GDM1 (cell line): ENCODE measurements at places on chromosomes 13 and 19.

GRCh38 chr13:45895881-45896280 is 44.3 kb upstream of the SIAH3 start:
- no peak for DNase-seq

DNA sequence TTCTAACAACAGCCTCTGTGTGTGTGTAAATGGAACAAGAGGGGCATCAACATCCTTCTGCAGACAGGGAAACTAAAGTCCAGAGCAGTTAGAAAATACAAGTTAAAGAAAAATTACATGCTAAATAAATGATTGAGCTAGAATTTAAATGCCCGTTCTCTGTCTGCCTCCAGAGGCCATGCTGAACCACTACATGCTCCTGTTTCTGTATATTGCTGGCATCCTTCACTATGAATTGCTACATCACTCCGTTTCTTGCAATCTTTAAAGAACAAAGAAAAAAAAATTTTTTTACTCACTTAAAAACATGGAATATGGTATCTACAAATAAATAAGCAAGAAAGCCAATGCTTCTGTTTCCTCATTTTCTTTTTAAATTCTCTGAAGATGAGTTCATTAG is 47.9 kb downstream of the DCT start:
- no peak for DNase-seq

DNA sequence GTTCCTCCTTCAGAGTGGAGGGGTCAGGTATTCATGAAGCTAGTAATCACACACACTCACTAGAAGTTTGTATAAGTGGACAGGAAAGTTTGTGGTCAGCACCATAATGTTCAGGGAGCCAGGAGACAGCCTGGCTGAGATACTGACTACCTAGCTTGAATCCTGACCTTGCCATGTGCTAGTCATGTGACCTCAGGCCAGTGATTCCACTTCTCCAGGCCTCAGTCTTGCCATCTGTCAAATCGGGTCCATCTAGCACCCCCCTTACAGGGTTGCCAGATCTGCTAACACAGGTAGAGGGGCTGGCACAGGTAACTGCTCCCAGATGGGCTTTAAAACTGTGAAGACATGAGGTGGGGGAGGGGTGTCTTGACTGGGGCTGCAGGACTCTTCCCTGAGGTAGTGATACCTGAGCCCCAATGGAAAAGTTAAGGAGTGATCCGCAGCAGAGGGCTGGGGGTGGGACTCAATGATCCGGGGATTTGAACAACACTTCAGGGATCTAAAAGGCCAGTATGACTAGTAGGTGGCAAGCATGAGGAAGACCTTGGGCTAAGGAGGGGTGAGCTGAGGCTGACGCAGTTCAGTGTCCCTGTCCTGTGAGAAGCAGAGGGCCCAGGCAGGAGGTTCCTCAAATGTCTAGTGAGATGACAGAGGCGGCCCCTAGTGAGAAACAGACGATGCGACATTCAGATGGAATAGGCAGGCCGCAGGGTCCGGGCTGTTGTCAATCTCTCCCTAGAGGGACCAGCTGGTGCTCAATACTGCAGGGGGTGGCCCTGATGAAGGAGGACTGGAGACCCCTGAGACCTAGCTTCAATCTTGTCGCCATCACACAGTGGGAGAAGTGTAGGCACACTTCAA is 8.5 kb downstream of the ACTMAP start:
- DNase-seq = no peak

DNA sequence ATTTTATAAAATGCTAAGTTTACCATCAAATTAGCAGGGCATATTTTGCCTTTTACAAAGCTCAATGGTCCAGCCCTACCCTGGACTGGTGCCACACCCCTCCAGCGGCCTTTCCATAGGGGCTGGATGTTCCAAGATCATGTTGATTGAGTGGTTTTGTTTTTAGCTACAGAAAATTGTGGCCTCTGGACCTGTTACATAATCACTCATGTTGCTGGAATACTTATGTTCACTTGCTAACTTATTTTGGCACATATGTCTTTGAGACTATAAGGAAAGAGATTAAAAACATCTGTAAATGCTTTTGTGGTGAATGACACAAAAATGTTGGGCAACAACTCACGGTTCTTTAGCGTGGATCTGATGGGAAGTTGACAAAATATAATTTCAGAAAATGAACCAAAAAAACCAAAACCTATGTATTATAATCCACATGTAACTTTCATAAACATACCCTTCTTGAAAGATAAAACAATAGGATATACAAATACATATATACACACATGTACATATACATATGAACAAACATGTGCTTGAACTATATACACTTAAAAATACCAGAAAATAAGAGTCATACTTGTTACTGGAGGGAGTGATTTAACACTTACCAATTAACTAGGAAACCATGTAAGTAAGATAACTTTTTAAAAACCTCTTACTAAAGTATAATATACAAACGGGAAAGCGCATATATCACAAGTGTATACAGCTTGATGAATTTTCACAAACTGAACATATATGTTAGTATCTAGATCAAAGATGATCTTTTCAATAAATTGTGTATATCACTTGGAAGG is 46.6 kb upstream of the SLC15A1 start:
- DNase-seq = no peak

DNA sequence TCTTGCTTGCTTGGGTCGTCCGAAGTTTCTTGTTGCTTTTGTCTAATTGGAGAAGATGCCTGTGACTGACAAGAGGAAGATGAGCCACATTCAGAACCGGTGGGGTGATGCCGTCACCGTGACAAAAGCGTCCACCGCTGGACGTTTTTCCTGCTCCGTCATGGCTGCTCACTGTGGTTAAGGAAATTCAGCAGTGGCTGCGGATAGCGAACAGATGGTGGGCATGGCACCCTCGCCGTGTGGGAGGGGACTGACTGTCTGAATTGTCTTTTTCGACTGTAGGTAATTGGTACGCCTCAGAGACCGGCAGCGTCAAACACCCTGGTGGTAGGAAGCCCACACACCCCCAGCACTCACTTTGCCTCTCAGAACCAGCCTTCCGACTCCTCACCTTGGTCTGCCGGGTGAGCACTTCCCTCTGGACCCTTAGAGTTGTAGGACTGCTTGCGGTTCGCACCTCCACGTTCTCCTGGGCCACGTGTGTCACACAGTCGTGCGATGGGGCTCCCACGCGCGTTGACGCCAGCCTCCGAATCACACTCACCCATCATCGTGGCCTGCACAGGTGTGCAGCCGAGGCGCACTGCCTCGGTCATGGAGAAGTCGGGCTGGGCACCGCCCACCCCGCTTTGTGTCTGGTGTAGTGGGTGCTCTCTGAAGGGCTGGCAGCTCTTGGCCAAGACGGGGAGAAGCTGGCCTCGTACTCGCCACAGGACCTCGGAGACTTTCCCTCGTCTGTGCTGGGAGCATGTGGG is 26.5 kb downstream of the ATP4B start:
- no peak for DNase-seq

DNA sequence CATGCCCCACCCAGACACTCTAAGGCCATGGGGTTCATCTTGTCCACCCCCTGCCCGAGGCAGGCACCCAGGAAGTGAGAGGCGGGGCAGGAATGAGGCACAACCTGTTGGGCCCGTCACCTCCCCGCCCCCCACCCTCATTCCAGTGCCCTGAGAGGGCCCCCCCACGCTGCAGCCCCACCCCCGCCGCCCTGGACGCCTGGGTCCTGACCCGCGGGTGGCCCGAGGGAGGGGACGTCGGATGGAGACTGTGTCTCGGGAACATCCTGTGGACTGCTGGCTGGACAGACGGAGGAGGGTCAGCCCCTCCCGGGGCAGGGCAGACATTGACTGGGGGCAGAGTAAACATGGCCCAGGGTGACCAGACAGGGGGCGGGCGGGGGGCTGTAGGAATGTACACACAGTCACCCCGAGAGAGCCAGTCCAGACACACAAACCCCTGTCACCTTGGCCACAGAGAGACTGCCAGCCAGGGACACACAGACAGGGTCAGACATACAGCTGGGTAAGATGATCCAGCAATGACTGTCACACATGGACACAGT is 7.4 kb upstream of the JUNB start:
- DNase-seq = no peak

DNA sequence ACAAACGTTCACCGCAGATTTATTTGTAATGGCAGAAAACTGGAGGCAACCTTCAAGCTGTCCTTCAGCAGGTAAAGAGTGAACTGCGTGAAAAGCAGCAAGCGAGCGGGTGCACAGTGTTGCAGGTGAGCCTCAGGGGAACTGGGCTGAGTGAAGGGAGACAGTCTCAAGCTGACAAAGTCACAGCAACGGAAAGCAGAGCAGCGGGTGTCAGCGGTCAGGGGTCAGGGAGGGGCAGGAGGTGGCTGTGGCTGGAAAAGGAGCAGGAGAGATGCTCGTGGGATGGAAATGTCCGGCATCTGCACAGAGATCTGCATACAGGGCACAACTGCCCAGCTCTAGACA is 8.5 kb upstream of the RASA3 start:
- no peak for DNase-seq

DNA sequence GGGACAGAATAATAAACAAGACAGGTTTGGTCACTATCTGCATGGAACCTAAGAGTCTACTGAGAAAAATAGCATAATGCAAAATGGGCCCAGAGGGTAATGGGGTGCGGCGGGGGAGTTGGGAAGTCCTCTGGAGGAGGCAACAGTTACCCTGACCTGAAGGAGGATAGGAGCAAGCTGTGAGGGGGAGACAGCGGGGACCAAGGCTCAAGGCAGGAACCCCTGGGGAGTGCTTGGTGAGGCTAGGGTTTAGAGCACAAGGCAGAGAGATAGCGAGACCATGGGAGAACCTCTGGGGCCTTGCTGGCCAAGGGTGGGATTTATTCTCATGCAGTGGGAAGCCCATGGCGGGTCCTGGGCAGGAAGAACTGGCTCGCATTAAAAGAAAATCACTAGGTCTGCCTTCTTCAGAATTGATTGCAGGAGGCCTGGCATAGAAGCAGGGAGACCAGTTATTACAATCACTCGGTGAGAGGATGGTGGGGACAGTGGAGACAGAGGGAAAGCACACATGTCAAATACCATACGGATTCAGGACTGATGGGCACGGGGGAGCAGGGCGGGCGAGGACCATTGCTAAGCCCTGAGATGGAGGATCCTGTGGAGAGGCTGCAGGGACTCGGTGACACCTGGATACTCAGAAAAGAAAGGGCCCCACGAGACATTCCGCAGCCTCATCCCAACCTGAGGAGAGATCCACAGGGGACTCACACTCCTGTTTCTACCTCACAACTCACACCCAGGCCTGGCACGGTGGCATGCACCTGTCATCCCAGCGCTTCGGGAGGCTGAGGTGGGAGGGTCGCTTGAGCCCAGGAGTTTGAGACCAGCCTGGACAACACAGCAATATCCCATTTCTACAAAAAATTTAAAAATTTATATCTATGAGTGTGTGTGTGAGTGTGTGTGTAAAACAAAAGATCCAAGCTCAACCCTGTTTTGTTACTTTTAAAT is 110.4 kb downstream of the URI1 start:
- no peak for DNase-seq
